Subcutaneous adipose tissue (tissue), 4 donors: ENCODE measurements at places on chromosomes 13 and 19. TPM values are rescaled to one million over a fixed set of nuclear protein-coding genes. Genes with fewer than 3 reads are reported as not detected.

The ZNF382 gene
- total RNA-seq = 4.8 TPM

The ZNF284 gene
- 1.9 TPM for total RNA-seq

The OR7D2 gene
- total RNA-seq = not detected

The RAB20 gene
- total RNA-seq = 78.5 TPM

The ISOC2 gene
- 62.4 TPM for total RNA-seq

The UNC13A gene
- not detected for total RNA-seq

The PLVAP gene
- total RNA-seq = 220 TPM

The CACNG6 gene
- total RNA-seq = not detected

The CD70 gene
- total RNA-seq = not detected

The FLT1 gene
- 59.2 TPM for total RNA-seq

The CLEC11A gene
- total RNA-seq = 4.1 TPM

The DCT gene
- 0.68 TPM for total RNA-seq

The FFAR3 gene
- total RNA-seq = 1.1 TPM

The ZNF772 gene
- 18.6 TPM for total RNA-seq

The APLP1 gene
- not detected for total RNA-seq

The DIRAS1 gene
- 0.85 TPM for total RNA-seq

The TNFSF9 gene
- total RNA-seq = not detected

The SULT2B1 gene
- total RNA-seq = not detected

The ZNF302 gene
- 34.1 TPM for total RNA-seq

The CEBPA gene
- total RNA-seq = 286 TPM

The GADD45GIP1 gene
- 28.4 TPM for total RNA-seq

The CASP14 gene
- not detected for total RNA-seq

The SIGLEC6 gene
- 2.9 TPM for total RNA-seq

The ZNF433 gene
- total RNA-seq = 5.9 TPM

The ACP7 gene
- not detected for total RNA-seq

The TEX26 gene
- total RNA-seq = not detected

The ZNF808 gene
- total RNA-seq = 21.4 TPM

The LILRB2 gene
- 5.9 TPM for total RNA-seq

The GRIN3B gene
- total RNA-seq = not detected

The CLDND2 gene
- not detected for total RNA-seq

The ZNF222 gene
- total RNA-seq = 2.9 TPM

The GIPR gene
- 1.3 TPM for total RNA-seq

The ELAVL1 gene
- total RNA-seq = 26.2 TPM

The USF2 gene
- total RNA-seq = 121 TPM

The HSD17B14 gene
- 12.8 TPM for total RNA-seq

The CLEC4M gene
- total RNA-seq = not detected

The CYP4F11 gene
- 0.34 TPM for total RNA-seq

The ABHD13 gene
- 12.1 TPM for total RNA-seq

The IL12RB1 gene
- total RNA-seq = 0.49 TPM

The GFY gene
- total RNA-seq = not detected

The ARID3A gene
- 5.5 TPM for total RNA-seq

The LGI4 gene
- 12.7 TPM for total RNA-seq

The GPR32 gene
- not detected for total RNA-seq

The HIPK4 gene
- total RNA-seq = 0.22 TPM

The ZNF491 gene
- total RNA-seq = 2.1 TPM
